ENCODE measurements at places on chromosomes 6 and 20.

DNA sequence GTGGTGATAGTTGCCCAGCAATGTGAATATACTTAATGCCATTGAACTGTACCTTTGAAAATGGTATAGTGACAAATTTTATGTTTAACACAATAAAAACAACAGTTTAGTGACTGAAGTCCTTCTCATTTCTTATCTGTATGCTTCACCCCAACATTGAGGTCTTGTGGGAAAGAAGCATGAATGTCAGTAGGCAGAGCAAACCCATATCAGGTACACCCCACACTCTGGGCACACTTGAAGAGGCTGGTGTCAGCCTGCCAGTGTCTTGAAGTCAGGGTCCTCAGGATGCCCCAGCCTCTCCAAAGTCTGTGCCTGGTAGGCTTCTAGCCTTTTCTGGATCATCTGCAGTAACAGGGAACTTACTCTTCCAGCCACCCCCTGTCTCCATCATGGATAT, 51.2 kb downstream of the CD164 start:
- DNase-seq: no peak

DNA sequence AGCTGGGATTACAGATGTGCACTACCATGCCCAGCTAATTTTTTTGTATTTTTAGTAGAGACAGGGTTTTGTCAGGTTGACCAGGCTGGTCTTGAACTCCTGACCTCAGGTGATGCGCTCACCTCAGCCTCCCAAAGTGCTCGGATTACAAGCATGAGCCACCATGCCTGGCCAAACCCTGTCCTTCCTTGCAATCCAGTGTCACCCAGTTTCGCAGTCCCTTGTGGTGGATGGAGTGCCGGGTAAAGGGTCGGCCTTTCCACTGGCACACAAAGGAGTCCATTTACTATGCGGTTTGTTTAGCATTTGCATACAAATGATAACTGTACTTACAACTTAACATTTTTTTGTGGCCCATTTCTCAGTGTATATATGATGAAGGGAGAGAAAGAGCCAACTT, 99.3 kb upstream of the TIAM2 start:
- DNase-seq: no peak

- peak; percentile 53 for DNase-seq
Measured at GRCh38 chr20:23419995-23420901, 1.0 kb downstream of the NAPB start.

- no peak for DNase-seq
Measured at GRCh38 chr6:7813704-7814103, 87.8 kb downstream of the BMP6 start.

DNA sequence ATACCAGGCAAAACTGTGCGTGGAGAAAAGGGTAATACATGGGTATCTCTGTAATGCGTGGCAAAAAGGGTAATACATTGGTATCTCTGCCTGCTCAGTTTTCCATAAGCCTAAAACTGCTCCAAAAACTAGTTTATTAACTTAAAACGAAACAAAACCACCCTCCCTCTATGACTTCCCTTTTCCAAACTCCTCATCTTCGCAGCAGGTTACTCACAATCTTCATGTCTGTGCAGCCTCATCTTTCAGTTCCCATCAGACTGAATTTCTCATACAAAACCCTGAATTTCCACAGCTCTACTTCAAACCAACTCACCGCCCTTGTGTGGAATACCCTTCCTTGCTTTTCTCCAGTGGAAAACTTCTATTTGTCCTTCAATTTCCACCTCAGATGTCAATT, 199.4 kb downstream of the PHACTR1 start:
- DNase-seq: no peak

GRCh38 chr6:73624896-73625295, 28.9 kb downstream of the SLC17A5 start:
- DNase-seq: no peak

DNA sequence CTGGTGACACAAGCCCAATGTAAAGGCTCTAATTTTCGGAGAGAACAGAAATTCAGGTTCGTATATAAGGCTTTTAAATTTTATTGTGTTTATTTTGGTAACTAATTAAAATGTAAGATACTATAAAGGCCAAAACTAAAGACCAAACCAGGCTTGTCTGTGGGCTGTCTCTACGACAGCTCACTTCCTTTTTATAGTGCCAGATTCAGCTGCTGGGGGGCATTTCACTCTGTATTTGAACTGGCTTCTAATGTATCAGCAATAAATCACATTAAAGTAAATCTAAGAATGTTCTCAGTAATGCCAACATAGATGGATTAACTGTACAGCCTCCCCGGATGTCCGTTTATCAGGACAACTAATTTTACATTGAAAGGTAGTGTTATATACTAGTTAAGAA, 31.1 kb upstream of the STXBP5 start:
- DNase-seq: no peak

DNA sequence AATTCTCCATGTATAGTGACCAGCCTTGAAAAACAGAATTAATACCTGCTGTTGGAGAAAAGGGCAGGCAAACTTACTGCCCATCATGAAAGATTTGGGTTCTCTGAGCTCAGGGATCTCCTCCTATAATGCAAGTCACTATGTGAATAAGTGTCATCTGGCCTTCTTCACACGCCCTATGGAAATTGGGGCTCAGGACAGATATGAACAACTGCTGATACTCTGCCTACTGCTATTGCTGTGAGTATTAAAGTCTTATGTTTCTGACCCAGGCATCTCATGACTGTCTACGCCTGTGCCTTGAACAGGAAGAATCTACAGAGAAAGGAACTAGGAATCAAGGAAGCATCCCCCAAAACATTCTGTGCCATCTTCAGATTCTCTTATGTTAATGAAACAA, 226.1 kb downstream of the SOD2 start:
- DNase-seq: no peak

- DNase-seq: no peak
Measured at GRCh38 chr20:54027704-54028103, 42.7 kb downstream of the BCAS1 start.

DNA sequence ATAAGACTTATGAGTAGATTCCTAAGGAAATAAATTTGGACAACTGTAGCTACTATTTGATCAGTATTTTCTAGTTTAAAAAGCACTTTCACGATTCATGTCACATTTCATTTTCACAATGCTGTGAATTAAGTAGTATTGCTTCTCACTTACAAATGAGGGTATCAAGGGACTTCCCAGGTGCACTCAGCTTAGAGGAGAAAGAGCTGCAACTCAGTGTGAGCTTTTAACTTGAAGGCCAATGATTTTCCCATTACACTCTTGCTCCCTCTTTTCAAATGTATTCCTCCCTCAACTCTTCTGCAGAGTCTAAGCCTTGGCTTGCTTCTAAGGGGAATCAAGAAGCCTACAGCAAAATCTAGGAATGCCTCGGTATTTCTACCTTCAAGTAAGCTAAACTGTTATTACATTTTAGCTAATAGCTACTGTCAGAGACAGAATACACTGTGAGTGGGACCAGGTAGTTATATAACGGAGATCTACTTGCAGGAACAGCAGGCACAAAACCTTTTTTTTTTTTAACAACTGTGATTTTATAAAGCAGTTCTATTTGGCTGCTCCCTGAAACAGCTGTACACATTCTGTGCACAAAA, 339.0 kb downstream of the SYNE1 start:
- peak; percentile 28 for DNase-seq

DNA sequence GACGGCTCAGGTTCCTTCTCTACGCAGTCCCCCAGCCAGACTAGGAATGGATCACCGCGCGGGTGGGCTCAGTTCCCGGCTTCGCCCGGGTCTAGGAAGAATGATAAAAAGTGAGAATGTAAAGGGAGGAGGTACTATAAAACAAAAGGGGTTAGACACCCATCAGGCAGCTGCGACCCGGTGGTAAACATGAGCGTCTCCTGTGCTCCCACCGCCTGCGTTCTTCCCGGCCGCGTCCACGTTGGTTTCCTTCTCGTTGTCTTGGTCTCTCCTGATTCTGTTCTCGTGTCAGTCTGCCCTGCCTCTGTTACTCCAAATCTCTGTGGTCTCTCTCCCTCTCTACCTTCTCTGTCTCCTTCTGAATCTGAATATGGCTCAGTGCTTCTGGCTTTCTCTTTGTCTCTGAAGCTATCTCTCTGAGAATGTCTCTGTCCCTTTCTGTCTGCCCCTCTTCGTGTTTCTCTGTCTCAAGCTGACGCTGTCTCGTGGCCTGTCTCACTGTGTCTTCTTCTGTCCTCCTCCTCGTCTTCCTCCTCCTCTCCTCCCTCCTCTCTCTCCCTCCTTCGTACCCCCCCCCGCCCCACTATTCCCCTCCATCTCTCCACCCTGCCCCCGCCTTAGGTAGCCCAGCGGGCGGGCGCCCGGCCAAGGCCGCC, 41.6 kb upstream of the FOXP4 start:
- DNase-seq: no peak

DNA sequence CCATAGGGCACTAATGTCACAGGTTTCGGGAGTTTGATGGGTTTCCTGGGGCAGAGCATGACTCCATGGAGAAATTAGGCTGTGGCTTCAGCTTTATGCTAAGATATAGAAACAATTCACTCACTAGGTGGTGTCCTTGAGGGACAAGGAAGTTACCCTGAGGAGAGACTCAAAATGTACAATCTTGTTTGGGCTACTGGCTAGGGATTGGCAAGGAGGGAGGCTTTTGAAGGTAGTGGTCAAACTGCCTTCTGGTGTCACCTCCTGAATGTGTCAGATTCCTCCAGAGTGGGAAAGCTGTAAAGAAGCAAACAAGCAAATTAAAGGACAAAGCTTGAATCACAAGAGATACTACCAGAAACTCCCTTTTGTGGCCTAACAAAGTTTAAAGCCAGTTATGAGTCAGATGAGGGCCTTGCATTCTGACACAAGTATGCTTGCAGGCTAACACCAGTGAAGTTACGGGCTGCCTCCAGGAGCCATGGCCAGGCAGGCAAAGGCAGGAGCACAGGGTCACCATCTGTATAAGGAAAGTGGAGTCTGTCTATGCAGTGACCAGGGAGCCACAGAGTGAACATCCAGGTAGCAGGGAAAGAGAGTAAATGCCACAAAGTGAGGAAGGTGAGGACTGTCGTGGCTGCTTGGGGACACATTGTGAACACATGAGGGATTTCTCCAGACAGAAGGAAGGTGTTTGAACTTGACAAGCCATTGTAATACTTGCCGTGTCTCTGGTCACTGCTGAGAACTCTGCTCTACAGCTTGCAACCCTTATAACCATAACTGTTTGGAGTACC, 107.7 kb upstream of the DTNBP1 start:
- DNase-seq: no peak

DNA sequence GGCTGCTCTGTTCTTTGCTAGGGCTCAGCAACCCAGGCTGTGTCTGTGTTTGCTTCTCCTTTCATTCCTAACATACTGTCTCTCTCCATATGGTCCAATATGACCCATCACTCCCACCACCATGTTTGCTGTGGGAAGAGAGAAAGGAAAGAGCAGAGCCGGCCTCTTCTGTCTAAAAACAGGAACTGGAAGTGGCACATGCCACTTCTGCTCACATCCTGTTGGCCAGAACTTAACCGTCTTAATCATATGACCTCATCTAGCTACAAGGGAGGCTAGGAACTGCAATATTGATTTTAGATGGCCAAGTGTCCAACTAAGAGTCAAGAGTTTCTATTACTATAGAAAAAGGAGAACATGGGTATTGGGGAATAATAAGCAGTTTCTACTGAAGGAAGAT, 212.5 kb upstream of the CHD6 start:
- no peak for DNase-seq

DNA sequence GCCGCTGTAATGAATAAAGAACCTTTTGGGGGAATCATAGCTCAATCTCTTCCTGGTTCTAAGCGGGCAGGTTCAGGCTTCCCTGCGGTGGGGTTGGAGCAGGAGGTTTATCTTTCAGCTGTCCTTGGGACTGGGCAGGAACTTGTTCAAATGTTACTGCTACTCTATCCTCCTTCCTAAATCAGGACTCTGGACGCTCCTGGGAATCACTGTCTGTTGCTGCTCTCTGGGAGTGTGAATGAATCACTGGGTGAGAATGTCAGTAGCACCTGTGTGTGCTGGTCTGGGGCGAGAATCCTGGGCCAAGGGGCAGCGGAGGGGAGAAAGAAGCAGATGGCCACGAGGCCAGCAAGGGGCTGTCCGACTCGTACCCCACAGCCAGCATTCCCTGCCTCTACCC, 65.4 kb upstream of the ZNFX1 start:
- no peak for DNase-seq

GRCh38 chr20:53048387-53048786, 76.2 kb downstream of the TSHZ2 start:
- no peak for DNase-seq

- DNase-seq: no peak
Measured at GRCh38 chr6:170222498-170223471, 68.1 kb downstream of the DLL1 start.

- DNase-seq: no peak
Measured at GRCh38 chr20:8587810-8588209, 455.7 kb downstream of the PLCB1 start.

GRCh38 chr20:8671370-8671961, 397.4 kb upstream of the PLCB4 start:
- DNase-seq: no peak

GRCh38 chr6:1865585-1865984, 255.9 kb downstream of the FOXC1 start:
- DNase-seq: no peak

- DNase-seq: no peak
Measured at GRCh38 chr6:163164175-163164900, 250.2 kb upstream of the QKI start.

- DNase-seq: no peak
Measured at GRCh38 chr20:8844179-8844578, 224.7 kb upstream of the PLCB4 start.

GRCh38 chr20:32775336-32775991, 13.3 kb downstream of the DNMT3B start:
- no peak for DNase-seq

DNA sequence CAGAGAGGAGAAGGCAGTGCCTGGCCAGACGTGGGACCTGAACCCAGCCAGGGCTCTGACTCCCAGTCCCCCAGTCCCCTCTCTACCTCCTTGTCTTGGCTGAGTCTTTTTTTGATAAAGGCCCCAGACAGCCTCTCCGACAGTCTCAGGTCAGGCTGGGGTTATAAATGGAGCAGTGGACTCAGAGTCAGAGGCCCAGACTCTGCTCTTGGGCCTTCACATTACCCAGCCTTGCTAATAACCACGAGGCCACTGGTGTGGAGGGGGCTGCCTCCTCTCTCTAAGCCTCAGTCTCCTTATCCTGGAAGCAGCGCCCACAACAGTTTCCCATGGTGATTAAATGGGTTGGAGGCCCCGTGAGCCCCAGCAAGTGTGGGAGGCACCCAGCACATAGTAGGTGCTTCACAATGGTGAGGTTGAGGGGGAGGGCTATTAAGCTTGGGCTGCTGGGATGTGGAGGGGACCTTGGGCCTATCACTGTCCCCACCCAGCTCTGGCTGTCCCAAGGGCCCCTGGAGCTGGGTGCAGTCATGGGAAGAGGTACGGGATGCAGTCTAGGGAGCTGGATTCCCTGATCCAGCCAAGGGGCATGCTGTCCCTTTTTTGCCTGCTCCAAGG, 35.7 kb downstream of the TGM2 start:
- no peak for DNase-seq

- no peak for DNase-seq
Measured at GRCh38 chr6:29603930-29604329, 19.0 kb downstream of the OR2H2 start.

DNA sequence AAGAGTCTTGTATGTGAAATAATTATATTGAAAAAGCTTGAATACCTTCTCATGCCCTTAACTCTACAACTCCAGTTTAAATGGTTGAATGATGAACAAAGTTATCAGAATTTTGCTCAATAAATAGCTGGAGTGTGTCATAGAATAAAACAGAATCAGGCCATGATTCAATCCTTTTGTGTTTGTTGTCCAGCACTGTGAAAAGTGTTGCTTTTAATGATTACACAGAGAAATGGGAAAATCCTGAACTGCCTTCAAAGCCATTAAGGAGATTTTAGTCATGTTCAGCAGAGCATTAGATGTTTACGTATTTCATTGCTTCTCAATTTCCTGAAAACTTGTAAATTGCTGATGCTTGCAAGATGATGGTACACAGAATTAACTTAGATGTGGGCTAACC, 262.9 kb upstream of the BTBD3 start:
- no peak for DNase-seq
